ENCODE measurements at places on chromosomes 1 and 21. TPM values are rescaled to one million over a fixed set of nuclear protein-coding genes. Genes with fewer than 3 reads are reported as not detected.

GRCh38 chr1:22709891-22710700, 543 bp upstream of the EPHB2 start:
- H3K27ac ChIP-seq, result no peak overlapping the region
- peak overlapping the region; percentile 42 for H3K4me3 ChIP-seq
- no peaks in the 10 kb centered on the region for H3K36me3 ChIP-seq
- peaks cover 4% of the 10 kb centered on the region for H3K4me1 ChIP-seq
- peaks cover 16% of the 10 kb centered on the region for H3K27me3 ChIP-seq

The FAM43B gene
- total RNA-seq, result not detected

- peak overlapping the region; percentile 94 for H3K4me3 ChIP-seq
- DNase-seq, result no peak
- H3K27me3 ChIP-seq, result no peaks in the 10 kb centered on the region
- peaks cover 59% of the 10 kb centered on the region for H3K4me1 ChIP-seq
Measured at GRCh38 chr21:44871576-44872269, 1.8 kb downstream of the PTTG1IP start.

DNA sequence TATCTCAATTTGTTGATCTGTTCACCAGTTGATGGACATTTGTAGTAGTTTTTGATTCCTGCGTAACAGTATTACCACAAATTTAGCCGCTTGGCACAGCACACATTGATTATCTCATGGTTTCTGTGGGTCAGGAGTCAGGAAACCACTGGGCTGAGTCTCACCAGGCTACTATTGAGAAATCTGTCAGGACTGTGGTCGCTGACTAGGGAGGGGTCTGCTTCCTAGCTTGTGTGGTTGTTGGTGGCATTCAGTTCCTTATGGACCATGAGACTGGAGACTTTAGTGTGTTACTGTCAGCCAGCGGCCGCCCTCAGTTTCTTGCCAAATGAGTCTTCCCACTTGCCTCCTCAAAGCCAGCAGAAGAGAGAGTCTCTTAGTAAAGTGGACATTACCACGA, 9.8 kb downstream of the PEX14 start:
- no peak overlapping the region for H3K4me3 ChIP-seq
- no peak overlapping the region for H3K27ac ChIP-seq
- no peaks in the 10 kb centered on the region for H3K4me1 ChIP-seq
- no peak for DNase-seq
- H3K36me3 ChIP-seq, result no peaks in the 10 kb centered on the region

The SLC5A3 gene
- total RNA-seq, result 18.4 TPM

The PEAR1 gene
- 0.35 TPM for total RNA-seq

DNA sequence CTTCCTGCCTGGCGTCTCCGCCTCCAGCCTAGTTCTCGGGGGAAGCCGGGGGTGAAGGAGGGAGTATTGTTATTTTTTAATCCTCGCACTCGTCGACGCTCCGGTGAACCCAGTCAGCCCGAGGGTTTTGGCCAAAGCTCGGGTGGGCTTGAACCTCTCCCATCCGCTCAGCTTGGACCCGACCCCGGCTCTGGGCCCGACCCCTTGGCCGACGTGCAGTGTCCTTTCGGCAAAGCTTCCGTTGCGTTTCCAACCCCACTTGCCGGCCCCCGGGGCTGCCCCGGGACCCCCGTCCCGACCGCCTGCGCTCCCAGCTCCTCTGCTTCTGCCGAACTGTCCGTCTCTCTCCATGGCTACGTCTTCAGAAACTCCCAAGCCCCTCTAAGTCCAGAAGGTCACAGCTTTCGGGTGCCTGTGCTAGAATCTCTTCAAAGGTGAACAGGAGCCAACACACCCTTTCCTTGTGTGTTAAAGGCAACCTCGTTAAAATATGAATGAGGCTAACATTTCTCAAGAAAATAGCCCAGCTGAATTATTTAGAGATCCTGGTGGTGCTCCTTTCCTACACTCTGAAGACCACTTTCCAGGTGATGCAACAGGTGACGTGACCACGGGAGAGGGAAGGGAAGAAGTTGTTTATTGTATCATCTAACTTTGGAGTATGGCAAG, 647 bp downstream of the DESI2 start:
- peak; percentile 9 for DNase-seq
- peak overlapping the region; percentile 94 for H3K27ac ChIP-seq
- H3K27me3 ChIP-seq, result no peaks in the 10 kb centered on the region
- peaks cover 8% of the 10 kb centered on the region for H3K36me3 ChIP-seq
- peaks cover 17% of the 10 kb centered on the region for H3K4me1 ChIP-seq
- peak overlapping the region; percentile 91 for H3K4me3 ChIP-seq

The HES3 gene
- not detected for total RNA-seq

DNA sequence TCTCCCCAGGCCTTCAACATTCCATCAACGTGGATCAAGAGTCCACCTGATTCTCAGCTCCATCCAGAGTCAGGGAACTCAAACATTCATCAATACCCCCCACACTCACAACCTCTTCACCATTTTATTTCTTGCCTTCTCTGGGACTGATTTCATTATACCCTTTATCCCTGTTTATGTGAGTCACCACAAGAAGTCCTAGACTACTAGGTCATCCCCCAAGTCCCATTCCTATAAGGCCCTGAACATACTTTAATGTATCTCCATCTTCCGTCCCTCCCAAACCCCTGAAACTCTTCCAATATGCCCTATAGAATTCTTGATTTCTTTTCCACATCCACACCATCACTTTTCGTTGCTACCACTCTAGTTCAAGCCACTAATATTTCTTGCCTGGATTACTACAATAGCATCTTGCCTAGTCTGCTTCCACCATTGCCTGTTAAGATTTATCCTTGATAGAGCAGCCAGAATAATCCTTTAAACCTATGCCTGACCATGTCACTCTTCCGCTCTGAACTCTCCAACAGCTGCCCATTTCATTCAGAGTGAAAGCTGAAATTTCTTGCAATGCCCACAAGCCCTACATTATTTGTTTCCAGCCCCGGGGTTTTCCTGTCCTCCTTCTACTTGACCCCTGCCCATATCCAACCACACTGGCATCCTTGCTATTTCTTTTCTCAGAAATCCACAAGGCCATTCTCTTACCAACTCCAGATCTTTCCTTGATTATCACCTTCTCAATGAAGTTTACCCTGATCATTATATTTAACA, 9.4 kb upstream of the SAMD13 start:
- no peaks in the 10 kb centered on the region for H3K27me3 ChIP-seq
- no peaks in the 10 kb centered on the region for H3K4me1 ChIP-seq
- no peak overlapping the region for H3K27ac ChIP-seq
- no peak for DNase-seq
- no peak overlapping the region for H3K4me3 ChIP-seq
- no peaks in the 10 kb centered on the region for H3K36me3 ChIP-seq

GRCh38 chr21:38186661-38187270, 70.0 kb upstream of the KCNJ15 start:
- no peak for DNase-seq
- no peaks in the 10 kb centered on the region for H3K36me3 ChIP-seq
- no peaks in the 10 kb centered on the region for H3K4me1 ChIP-seq
- H3K27me3 ChIP-seq, result no peaks in the 10 kb centered on the region
- H3K27ac ChIP-seq, result no peak overlapping the region
- no peak overlapping the region for H3K4me3 ChIP-seq

The KRTAP10-9 gene
- total RNA-seq, result not detected

DNA sequence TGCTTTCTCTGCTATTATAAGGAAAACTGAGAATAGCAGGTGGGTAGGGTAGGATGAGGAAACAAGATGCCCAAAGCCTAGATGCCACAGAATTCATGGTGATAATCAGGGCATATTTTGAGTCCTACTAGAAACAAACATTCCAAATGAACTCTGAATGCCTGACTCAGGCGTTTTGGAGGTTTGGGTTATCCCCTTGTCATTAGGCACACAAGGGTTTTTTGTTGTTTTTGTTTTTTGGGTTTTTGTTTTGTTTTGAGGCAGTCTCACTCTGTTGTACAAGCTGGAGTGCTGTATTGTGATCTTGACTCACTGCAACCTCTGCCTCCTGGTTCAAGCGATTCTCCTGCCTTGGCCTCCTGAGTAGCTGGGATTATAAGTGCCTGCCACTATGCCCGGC, 19.2 kb downstream of the SYNC start:
- no peak for DNase-seq
- no peak overlapping the region for H3K4me3 ChIP-seq
- peaks cover 76% of the 10 kb centered on the region for H3K36me3 ChIP-seq
- H3K27me3 ChIP-seq, result no peaks in the 10 kb centered on the region
- H3K27ac ChIP-seq, result no peak overlapping the region

The FCER1G gene
- total RNA-seq, result 1.2 TPM

DNA sequence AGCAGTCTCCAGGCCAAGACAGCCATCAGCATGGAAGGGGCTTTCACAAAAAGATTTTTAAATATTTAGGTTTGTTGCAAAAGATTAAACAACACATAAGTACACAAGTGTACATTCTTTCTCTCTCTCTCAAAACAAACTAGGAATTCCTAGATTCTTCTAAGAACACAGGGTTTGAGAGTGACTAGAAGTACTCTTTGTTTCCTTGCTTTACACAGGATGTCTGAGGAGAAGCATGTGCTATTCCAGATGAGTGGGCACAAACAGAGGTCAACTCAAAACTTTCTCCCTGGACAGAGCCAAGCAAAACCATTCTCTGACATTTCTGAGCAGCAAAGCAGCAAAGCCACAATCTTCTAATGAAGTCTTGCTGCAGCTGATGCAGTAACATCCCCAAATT, 210.6 kb upstream of the HOOK1 start:
- no peaks in the 10 kb centered on the region for H3K27me3 ChIP-seq
- H3K27ac ChIP-seq, result no peak overlapping the region
- DNase-seq, result no peak
- no peaks in the 10 kb centered on the region for H3K4me1 ChIP-seq
- no peak overlapping the region for H3K4me3 ChIP-seq

DNA sequence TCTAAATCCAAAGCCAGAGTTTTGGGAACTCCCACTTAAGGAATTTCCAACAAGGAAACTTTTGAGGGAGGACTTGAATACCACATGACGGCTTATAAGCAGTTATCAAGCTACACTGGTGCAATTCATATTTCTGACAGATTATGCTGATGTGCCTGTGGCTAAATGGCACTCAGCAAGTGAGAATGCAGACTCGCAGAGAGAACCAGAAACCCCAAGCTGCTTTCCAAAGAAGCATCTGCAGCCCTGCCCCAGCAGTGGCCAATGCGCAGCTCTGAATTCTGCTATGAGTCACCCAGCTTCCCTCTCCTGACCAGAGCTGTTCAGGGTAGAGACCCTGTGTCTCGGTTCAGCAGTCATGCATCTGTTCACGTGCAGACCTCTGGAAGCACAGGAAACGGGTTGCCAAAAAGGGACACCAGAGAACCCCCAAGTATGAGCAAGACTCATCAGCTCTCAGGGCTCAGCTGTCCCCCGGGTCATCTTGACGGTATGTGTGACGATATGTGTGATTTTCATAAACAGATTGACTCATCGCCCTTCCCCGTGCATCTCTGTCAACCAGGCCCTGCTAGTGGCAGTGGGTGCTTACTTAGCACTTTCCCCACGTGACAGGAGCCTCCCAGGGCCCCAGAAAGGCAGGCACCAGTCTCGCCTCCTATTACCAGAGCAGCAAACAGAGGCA, 76.3 kb downstream of the ITPKB start:
- DNase-seq, result peak; percentile 57
- H3K27ac ChIP-seq, result no peak overlapping the region
- H3K4me1 ChIP-seq, result peaks cover 25% of the 10 kb centered on the region

DNA sequence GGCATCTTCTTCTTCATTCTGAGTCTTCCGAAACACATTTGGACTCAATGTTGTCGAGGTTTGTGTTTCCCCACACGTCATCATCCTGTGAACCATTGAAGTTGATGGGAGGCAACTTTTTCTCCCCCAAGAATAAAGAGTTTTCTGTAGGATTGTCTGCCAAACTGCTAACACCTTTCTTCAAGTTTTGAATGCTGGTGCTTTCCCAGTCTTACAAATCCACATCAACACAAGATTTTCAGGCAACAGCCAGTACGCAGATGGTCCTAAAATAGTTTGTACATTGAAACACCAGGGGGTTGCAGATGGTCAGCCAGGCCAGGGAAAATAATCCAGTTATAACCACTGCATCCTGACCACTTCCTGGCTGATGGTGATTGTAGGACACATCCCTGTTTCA, 187.9 kb downstream of the DISC1 start:
- no peaks in the 10 kb centered on the region for H3K4me1 ChIP-seq
- DNase-seq, result no peak
- H3K27ac ChIP-seq, result no peak overlapping the region
- no peaks in the 10 kb centered on the region for H3K27me3 ChIP-seq
- H3K4me3 ChIP-seq, result no peak overlapping the region

The CRNN gene
- not detected for total RNA-seq

The PLA2G5 gene
- total RNA-seq, result not detected

GRCh38 chr1:119163396-119163795, 22.9 kb upstream of the WARS2 start:
- H3K27ac ChIP-seq, result no peak overlapping the region
- H3K27me3 ChIP-seq, result no peaks in the 10 kb centered on the region
- no peaks in the 10 kb centered on the region for H3K4me1 ChIP-seq
- DNase-seq, result no peak

DNA sequence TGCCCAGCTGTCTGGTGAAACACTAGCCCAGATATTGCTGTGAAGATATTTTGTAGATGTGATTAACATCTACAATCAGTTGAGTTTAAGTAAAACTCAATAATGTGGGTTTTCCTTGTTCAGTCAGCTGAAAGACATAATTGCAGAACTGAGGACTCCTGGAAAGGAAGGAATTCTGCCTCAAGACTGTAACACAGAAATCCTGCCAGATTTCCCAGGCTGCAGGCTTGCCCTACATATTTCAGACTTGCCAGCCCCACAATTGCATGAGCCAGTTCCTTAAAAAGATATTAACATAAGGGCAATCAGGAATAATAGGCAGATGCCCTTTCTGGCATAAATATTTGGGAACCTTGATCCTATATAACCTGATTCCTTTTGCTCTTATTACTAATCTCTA, 14.2 kb upstream of the NIBAN1 start:
- no peaks in the 10 kb centered on the region for H3K36me3 ChIP-seq
- no peak overlapping the region for H3K27ac ChIP-seq
- no peaks in the 10 kb centered on the region for H3K27me3 ChIP-seq
- H3K4me3 ChIP-seq, result no peak overlapping the region

DNA sequence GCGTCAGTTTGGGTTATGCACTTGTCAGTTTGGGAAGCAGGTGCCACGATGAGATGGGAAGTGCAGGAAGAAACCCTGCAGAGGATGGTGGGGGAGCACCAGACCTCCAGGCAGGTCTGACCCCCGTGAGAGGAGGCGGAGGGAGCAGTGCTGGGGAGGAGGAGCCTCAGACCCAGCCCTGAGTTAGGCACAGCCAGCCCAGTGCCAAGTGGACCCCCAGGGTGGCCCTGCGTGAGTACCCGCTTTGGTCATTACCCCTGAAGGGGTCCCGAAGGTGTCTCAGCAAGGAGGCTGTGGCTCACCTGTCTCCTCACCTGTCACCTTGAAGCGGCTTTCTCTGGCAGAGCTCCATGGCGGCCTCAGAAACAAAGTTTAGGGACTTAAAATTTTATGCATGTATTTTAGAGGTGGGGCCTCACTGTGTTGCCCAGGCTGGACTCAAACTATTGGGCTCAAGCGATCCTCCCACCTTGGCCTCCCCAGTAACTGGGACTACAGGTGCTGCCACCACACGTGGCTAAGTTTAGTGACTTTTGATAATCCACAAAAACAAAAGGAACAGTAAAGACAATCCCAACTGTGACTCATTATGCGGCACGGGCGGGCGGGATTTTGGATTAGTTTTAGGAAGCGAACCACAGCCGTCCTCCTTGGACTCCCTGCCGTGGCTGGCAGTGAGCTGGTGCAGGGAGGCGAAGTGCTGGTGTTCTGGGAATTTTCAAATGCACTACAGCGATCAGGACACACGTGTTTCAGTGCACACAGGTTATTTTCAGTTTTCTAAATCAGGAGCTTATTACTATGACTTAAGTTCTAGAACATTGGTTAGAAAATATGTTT, 4.7 kb downstream of the AGPAT3 start:
- H3K27me3 ChIP-seq, result no peaks in the 10 kb centered on the region
- H3K27ac ChIP-seq, result no peak overlapping the region
- H3K36me3 ChIP-seq, result peaks cover 8% of the 10 kb centered on the region
- peak; percentile 65 for DNase-seq

All from A673 (cell line).